ENCODE measurements at places on chromosomes 11 and 22. TPM values are rescaled to one million over a fixed set of nuclear protein-coding genes. Genes with fewer than 3 reads are reported as not detected.

FIBIN gene
- polyA plus RNA-seq: not detected

CHRDL2 gene
- not detected for polyA plus RNA-seq

GRCh38 chr11:70302419-70302752 is 31.9 kb downstream of the PPFIA1 start:
- no peak for DNase-seq

BCO2 gene
- polyA plus RNA-seq: not detected

USH1C gene
- polyA plus RNA-seq: not detected

SYT9 gene
- polyA plus RNA-seq: 0.10 TPM

CCDC116 gene
- not detected for polyA plus RNA-seq

- peak; percentile 51 for DNase-seq
Observed at GRCh38 chr11:59556115-59556916, 45.0 kb downstream of the OR4D9 start.

GRCh38 chr11:114346709-114347141 is 50.5 kb downstream of the NNMT start:
- no peak for DNase-seq

DNA sequence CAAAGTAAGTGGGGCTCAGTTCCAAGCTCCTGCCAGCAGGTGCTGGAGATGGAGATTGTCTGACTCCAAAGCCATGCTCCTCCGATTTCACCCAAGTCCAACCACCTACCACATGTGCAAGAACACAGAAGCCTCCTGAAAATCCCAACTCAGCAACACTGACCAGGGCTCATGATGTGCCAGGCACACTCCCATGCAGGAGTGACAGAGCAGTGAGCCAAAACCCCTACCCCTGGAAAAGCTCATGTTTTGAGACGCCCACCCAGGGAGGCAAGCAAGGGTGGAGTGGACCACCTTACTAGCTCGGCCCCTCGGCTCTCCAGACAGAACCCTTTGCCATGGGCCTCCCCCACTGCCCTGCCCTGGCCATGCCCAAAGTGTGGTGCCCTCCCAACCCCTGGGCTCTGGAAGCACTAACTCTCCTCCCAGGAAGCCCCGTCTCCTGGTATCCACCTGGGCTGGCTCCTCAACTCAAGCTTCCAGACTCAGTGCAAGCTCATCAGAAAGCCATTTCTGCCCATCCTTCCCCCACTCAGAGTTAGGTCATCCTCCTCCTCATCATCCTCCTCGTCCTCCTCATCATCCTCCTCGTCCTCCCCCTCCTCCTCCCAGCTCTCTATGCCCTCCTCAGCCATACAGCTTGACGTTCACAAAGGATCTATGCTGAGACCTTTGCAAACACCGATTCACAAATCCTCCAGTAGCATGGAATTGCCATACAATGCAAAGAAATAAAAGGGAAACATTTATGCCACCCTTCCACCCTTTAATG is 154.9 kb downstream of the MPPED1 start:
- no peak for DNase-seq

DNA sequence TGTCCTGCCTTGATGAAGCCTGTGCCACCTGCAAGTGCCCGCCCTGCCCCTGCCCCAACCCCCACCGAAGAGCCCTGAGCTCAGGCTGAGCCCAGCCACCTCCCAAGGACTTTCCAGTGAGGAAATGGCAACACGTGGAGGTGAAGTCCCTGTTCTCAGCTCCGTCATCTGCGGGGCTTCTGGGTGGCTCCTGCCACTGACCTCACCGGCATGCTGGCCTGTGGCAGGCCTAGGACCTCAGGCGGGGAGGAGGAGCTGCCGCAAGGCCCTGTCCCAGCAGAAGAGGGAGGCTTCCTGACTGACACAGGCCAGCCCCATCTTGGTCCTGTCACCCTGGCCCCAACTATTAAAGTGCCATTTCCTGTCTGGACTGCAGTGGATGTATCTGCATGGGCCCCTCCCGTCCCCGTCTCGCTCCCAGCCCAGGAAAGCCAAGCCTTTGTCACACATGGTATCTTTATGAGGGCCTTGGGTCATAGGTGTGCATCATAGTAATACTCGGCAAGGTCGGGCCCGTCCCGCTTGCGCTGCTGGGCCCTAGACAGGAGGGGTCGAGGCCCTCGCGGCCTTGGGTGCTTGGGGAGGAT is 882 bp downstream of the FREY1 start:
- DNase-seq: no peak

DNA sequence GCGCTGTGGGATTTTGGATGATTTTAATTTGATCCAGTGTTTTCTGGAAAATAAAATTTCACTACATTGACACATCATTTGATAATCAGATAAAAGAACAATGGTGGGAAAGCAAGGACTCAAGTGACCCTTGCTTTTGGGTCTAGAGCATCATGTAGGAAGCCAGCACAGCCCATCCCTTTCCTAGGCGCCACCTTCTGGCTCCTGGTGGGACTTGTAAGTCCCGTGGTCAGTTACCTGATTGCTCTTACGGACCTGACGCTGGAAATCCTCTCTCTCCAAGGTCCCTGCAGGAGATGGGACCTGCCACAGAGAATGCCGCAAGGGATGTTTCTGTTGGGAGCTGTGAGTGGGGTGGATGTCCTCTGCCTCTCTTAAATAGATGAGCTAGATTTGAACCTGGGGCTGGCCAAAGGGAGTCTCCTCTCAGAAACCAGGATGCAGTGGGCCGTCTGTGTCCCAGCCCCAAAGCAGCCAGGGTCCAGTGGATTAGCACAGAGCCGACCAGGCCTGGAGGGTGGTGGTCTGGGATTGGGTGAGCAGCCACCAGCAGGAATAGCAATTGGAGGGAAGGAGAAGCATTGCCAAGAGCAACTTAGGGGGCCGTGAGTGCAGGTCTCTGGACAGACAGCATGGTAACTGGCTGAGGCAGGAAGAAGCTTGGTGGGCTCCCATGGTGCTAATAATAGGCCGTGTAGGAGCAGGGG is 21.7 kb downstream of the TIMP3 start:
- no peak for DNase-seq

DNA sequence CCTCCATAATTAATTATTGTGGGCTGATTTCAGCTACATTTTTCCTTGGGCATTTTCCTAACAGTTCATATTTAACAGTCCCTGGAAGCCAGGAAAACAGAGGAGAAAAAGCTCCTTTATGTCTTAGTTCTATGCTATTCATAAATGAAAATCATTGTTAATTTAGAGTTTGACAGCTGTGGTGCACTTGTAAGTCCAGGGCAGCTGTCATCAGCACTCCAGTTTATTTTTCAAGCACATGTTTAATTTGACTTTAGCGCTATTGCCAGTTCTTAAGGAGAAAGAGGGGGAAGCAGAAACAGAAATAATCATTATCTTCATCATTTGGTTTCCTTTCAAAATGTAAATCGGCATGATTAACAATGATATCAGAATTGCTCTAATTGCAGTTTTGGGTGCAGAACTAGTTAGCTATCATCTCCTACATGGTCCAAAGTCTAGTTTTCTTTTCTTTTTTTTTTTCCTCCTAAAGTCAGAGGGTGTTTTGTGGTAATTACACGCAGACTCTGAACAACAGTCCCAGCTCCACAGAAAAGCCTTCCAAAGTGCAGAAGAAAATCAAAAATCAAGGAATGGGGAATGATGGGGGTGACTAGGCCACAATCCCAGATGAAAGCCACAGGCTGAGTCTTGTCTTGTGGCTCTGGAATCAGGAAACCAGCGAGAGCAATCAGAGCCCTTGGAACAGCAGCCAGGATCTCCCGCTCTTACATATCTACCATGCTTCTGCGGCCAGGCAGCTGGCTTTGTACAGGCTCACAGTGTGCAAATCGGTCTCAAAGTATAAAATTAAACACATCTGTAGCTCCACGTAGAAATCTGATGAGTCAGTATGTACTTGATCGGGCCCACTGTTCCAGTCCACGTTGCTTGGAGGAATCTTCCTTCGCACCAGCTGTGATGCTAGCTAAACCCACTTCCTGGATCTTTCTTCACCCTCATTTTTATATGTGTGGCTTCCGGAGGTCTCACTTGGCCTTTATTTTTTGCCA is 91.9 kb downstream of the SPON1 start:
- DNase-seq: peak; percentile 23

FAM180B gene
- polyA plus RNA-seq: not detected

- no peak for DNase-seq
Observed at GRCh38 chr11:125079151-125079877, 16.2 kb downstream of the SLC37A2 start.

- DNase-seq: no peak
Observed at GRCh38 chr22:46625113-46625842, 5.1 kb downstream of the GRAMD4 start.

DNA sequence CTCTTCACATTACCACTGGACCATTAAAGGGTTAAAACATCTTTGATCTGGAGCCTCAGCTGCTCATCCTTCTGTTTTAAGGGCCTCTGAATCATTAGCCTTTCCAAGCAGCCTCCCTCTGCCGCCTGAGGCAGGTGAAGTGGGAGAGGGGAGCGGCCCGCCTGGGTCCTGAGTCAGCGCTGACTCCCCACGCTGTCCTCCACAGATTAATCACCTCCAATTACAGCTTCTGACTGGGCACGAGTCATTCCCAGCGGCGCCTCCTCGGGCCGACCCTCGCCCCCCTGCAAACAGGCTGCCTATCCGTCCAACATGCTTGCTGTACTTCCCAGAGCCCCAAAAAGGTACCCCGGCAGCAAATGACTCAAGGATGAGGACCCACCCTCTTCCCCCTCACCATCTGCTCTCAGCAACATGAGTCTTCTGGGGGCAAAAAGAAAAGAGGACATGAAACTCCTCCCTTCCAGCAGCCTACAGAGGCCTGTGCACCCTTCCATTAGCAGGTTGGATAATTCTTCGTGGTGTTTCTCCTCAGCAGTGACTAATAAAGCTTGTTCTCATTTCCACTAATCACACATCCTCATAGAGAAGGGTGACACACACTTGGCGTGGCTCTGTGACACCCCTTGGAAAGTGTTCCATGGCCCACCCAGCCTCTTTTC is 44.3 kb upstream of the JAM3 start:
- DNase-seq: no peak

DNA sequence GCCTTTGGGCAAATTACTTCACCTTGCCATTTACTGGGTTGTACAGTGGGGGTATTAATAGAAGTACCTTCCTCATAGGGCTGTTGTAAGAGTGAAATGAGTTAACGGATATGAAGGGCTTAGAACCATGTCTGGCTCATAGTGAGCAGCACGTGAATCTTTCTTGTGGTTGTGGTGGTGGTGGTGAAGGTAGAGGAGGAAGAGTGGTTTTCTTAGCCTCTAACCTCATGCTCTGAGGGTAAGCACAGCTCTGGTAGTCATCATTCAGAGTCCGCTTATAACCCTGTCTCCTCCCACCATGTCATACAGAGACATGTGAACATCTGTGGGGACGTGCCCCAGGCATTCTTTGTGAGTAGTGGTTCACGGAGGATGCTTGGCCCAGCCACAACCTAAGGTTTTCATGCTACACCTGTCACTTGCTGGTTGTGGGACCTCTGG is 43.6 kb downstream of the TEAD1 start:
- no peak for DNase-seq

DNA sequence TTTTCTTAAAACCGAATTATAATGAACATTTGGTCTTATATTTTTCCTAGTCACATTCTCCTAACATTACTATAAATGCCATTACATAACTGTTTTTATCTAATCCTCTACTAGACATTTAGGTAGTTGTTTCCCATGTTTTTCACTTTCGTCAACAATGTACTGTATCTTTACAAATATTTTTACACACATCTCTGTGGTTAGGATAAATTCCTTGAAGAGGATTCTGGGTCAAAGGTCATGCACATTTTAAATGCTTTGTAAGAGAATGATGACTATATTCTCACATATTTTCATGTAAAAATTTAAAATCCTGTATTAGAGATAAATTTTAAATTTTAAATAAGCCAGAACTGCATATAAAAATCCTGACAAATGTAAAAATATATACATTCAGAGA is 61.3 kb upstream of the CLNS1A start:
- no peak for DNase-seq

DNA sequence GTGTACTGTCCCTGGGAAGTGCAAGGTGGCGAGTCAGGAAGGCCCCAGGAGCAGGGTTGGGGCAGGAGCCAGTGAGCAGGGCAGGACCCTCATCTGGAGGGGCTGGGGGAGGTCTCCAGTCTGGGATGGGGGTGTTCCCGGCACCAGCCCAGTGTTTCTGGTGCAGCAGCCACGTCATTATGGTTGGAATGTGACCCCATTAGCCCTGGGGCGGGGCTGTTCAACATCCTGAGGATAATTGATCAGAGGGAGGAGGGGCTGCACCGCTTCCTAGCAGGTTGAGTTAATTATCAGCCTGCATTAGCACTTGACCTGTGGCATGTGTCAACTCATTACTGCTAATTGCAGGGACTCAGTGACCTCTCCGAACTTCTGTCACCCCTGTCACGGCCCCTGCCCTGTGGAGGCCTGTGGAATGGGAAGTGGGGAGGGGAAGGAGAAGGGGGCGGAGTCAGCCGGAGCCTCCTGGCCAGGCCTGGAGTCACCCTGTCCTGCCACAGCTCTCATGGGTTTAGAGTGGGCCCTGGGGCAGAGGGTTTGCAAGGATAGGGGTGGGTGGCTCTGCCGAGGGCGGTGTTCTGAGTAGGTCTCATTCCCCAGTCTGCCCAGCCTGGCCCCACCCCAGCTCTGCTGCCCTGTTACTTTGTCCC is 52.8 kb upstream of the CCDC188 start:
- no peak for DNase-seq

- DNase-seq: no peak
Observed at GRCh38 chr11:132242632-132243031, 872.2 kb downstream of the NTM start.

DNA sequence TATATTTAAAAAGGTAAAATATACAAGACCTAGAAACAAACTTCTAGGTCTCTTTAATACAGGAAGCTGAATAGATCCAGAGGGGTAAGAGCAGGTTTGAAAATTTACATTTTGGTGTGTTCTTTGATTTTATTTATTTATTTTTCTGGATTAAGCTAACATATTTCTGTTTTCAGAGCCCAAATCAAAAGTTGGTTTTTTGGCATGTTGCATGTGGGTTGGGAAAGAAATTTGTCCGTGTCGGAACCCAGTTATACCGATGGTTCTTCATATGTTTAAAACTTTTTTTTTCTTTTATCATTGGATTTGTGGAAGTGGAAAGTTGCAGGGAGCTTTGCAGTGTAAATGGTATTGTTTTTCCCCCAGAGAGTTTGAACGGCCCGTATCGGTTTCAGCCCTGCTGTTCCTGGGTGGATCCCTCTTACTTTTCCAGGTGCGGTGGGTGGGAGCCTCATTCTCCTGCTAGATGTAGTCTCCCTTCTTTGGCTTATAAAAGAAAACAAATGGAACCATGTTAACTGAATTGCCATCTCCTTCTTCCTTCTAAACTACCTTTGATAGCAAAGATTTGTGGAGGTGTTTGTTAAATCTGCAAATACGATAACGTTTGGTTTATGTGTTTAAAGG is 746 bp downstream of the CTNND1 start:
- DNase-seq: no peak

PRODH gene
- not detected for polyA plus RNA-seq

MMP13 gene
- not detected for polyA plus RNA-seq

Data from CD4-positive, CD25-positive, alpha-beta regulatory T cell (primary cell).